Natural killer cell (primary cell): ENCODE measurements at places on chromosomes 2 and 18. TPM values are rescaled to one million over a fixed set of nuclear protein-coding genes. Genes with fewer than 3 reads are reported as not detected.

- DNase-seq, result no peak
These were observed 17.4 kb upstream of the FECH start for GRCh38 chr18:57603871-57604270.

- DNase-seq, result no peak
These were observed 35.8 kb downstream of the MTCL1 start for GRCh38 chr18:8741117-8741516.

- no peak for DNase-seq
These were observed 164.7 kb downstream of the SLC8A1 start for GRCh38 chr2:40287195-40287594.

DNA sequence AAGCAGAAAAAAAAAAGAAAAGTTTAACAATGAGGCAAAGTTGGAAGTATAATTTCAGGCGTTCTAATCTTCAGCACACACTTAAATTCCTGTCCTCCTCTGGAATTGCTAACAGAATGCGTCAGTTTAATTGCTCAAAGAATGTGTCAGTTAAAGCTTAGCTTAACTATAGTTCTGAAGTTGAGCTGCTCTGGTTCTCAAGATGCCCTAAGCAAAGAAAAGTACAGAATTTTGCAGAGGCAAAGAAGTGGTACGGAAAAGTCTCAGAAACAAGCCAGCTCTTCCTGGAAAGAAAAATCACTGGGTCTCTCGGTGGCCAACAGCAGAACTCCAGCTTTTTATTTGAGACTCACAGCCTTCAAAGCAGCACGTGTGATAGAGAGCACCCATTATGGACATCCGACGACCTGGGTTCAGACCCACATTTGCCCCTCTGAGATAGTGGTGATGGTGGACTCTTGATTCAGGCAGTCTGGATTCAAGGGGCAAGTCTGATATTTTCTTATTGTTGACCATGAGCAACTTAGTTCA, 22.2 kb upstream of the MYO3B start:
- DNase-seq, result no peak

GRCh38 chr2:12641441-12641840, 75.3 kb upstream of the TRIB2 start:
- DNase-seq, result no peak

GRCh38 chr2:65913813-65914212, 481.4 kb upstream of the SPRED2 start:
- no peak for DNase-seq

GRCh38 chr18:50143886-50144285, 51.1 kb downstream of the MYO5B start:
- DNase-seq, result no peak

Gene FTCDNL1
- total RNA-seq, result not detected

DNA sequence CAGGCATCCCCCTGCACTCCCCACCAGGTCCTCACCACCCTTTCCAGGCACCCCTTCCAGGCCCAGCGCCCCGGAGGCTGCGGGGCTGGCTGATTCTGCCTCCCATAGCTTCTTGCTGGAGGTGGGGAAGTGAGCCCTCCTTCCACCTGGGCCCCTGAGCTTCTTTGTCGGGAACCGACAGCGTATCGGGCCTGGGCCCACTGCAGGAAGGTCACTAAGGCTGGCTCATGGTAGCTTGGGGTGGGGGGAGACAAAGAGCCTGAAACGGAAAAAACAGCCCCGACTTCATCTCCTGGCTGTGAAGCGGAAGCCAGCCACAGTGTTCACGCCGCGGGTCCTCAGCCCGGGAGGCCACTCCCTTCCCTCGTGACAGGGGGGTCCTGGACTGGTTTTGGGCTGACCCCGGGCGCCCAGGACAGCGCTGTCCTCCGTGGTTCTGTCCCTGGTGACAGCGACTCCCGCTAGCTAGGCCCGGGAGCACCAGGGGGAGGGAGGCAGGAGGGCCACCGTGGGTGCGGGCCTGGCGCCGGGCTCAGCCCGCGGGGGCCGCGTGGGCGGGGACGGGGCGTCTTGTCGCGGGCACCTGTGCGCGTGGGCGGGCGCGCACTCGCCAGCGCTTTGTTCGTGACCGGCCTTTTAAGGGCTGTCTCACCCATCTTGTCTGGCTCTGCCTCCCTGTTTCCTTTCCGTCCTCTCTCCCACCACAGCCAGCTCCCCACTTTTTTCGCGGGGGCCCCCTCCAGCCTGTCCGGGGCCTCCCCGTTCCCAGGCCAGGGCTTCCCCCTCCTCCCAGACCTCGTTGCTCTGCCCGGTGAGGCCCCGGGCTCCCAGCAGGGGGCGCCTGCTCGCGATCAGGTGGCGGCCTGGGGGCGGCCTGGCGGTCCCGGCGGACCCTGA, 64.9 kb downstream of the DNMT3A start:
- DNase-seq, result peak; percentile 83

GRCh38 chr18:77967071-77967470, 717.4 kb downstream of the GALR1 start:
- DNase-seq, result no peak

Gene SLC25A12
- 19.0 TPM for total RNA-seq

Gene TWIST2
- total RNA-seq, result not detected

Gene C2orf66
- total RNA-seq, result not detected

GRCh38 chr2:234081970-234082822, 31.7 kb downstream of the SPP2 start:
- DNase-seq, result no peak

GRCh38 chr2:18178736-18179349, 300.4 kb downstream of the KCNS3 start:
- peak; percentile 58 for DNase-seq

Gene UGT1A5
- not detected for total RNA-seq

GRCh38 chr18:32974421-32975162, 201.8 kb upstream of the KLHL14 start:
- no peak for DNase-seq

GRCh38 chr2:45833968-45834344, 182.5 kb downstream of the PRKCE start:
- no peak for DNase-seq

DNA sequence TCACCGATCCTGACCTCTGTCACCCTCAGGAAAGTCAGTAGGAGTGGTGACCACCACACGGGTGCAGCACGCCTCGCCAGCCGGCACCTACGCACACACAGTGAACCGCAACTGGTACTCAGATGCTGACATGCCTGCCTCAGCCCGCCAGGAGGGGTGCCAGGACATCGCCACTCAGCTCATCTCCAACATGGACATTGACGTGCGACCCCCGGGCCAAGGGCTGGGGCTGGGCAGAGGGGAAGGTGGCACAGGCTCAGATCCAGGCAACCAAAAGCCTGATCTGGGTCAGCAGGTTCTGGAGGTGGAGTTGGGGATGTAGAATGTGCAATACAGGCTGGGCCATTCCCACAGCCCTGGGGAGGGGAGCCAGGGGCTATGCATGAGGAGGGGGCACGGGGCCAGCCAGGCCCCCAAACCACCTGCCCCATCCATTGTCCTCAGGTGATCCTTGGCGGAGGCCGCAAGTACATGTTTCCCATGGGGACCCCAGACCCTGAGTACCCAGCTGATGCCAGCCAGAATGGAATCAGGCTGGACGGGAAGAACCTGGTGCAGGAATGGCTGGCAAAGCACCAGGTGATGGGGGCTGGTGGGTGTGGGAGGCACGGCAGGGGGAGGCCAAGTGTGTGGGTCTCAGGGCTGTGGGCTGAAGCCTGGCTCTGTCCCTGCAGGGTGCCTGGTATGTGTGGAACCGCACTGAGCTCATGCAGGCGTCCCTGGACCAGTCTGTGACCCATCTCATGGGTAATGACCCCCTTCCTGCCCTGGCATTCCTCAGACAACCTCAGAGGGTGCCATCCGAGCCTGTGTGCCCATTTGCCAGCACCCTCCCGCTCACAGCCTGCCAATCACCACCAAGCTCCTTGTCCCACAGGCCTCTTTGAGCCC, 1.4 kb downstream of the ALPI start:
- DNase-seq, result no peak

- peak; percentile 70 for DNase-seq
These were observed 73.1 kb upstream of the RMDN2 start for GRCh38 chr2:37851828-37852584.

GRCh38 chr2:12881952-12882351, 165.2 kb downstream of the TRIB2 start:
- no peak for DNase-seq
